ENCODE measurements at places on chromosomes 13 and 19. TPM values are rescaled to one million over a fixed set of nuclear protein-coding genes. Genes with fewer than 3 reads are reported as not detected.
A peak's percentile ranks its signal among the peaks of the same experiment; 100 is the strongest.

Gene KLF1
- polyA plus RNA-seq, result 0.30 TPM

Gene TTC9B
- 0.31 TPM for polyA plus RNA-seq

DNA sequence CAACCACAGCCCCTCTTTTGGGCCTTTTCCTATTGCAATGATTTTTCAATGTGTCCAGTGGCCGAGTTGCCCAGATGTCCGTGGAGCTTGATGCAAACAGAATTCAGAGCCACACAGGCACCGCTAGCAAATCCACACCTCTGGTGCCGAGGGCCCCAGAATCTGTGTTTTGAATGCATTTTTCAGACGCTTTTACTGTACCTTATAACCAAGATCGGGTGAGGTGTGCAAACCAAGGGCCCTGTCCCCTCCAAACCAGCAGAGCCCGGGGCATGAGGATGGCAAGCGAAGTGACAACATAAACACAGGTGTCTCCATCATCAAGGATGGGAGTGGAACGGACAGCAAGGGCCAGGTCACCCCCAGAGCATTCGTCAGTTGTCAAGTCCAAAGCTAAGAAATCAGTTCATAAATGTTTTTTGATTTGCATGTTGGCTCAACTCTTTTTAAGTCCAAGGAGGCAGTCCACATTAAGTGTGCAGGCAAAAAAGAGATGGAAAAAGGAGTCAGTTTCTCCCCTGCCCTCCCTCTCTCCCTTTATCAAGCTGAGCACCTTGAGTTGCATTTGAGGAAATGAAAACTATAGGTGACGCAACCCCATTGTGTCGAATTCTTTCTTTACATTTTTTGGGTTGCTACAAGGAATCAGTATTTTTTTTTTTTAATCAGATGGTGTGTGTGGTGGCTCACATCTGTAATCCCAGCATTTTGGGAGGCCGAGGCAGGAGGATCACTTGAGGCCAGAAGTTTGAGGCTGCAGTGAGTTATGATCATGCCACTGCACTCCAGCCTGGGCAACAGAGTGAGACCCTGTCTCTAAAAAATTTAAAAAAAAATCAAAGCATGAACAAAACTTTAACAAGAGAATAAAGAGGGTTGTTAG is 2.9 kb downstream of the CCDC8 start:
- no peak for DNase-seq

Gene TARM1
- not detected for polyA plus RNA-seq

DNA sequence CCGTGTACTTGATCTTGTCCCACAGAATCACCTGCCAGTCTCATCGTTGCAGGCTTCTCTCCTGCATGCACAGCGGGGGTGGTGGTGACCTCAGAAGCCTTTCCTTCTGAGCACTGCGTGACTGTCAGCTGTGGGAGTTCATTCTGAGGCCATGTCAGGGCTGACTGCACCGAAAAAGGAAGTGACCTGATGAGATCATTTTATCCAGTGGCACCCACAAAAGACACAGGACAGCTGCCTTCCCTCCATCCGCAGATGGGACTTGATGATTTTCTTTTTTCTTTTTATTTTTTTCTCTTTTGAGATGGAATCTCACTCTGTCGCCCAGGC is 89.7 kb downstream of the RAB20 start:
- DNase-seq, result no peak

Gene KL
- polyA plus RNA-seq, result 7.2 TPM

DNA sequence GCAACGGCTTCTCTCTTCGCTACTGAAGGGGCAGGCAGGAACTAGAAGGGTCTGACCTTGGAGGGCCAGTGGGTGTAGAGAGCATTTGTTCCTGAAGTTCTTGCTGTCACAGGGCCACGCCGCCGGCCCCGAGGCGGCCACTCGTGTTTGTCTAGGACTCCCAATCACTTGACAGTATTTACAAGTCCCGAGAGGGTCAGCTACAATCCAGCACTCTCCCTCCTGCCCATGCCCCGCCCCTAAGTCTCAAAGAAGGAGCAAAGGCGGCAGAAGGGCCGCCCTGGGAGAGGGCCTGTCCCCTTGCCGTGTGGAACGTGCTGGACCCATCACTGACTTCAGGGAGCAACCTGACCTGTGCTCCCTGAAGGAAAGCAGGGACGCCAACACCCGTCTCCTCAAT is 118.5 kb downstream of the STK24 start:
- no peak for DNase-seq

GRCh38 chr19:21463449-21464105 is 41.8 kb upstream of the ZNF429 start:
- DNase-seq, result peak; percentile 64

DNA sequence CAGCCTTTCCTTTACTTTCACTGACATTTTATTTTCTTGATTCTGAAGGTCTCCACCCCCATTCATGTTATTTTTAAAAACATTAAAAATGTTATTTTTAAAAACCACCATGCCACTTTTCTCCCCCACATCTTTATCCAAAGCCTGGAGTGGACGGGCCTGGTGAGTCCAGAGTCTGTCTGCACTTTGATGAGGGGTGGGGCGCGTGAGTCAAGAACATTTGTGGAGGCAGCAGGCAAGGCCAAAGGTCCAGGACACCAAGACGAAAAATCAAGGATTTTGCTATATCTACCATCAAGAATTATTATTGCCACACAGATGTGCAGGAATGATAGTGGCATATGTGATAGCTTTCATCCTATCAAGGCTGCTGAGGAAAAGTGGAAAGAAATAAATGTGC is 224.9 kb downstream of the FGF9 start:
- DNase-seq, result no peak

Gene URAD
- polyA plus RNA-seq, result not detected
